Central memory CD4-positive, alpha-beta T cell (primary cell): ENCODE measurements at places on chromosomes 13 and 19.
A peak's percentile ranks its signal among the peaks of the same experiment; 100 is the strongest.

GRCh38 chr13:52034616-52035226 is 10.2 kb downstream of the UTP14C start:
- DNase-seq, result no peak

DNA sequence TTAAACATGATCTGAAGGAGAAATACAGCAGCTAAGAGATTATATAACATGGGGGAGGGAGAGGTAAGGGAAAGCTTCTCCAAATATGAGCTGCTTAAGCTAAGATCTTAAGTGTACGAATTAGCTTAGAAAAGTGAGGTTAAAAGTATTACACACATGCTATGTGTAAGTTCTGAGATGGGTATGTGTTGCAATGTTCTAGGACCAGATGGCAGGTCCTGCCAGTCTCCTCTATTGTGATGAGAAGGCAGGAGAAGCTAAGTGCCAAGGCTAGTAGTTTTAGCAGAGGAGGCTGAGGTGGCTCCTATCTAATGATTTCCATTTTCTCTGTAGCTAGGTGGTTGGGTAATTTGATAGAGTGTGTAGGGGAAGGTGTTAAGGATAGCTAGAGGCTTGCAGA is 57.6 kb downstream of the MICU2 start:
- DNase-seq, result no peak

GRCh38 chr19:12800466-12800770 is 1.2 kb downstream of the PRDX2 start:
- DNase-seq, result no peak

DNA sequence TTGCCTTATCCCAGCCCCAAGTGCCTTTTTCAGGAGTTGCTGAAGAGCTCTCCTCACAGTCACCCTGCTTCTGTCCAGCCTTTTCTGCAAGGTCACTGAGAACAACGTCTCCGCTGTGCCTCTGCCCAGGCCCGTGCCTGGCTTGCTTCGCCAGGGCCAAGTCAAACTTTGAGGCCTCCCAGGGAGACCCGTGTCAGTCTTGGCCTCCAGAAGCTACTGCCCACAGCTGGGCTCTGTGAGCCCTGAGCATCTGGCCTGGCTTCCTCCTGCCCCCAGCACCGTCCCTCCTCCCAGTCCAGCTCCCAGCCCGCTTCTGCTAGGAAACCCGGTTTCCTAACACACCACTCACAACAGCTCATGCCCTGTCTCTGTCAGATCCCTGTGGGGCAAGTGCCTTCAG is 165.9 kb downstream of the TEX29 start:
- DNase-seq, result no peak

DNA sequence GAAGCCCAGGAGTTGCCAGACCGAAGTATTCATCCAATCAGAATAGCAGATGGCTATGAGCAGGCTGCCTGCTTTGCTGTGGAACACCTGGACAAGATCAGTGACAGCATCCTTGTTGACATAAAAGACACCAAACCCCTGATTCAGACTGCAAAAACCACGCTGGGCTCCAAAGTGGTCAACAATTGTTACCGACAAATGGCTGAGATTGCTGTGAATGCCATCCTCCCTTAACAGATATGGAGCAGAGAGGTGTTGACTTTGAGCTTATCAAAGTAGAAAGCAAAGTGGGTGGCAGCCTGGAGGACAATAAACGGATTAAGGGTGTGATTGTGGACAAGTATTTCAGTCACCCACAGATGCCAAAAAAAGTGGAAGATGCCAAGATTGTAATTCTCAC is 250.3 kb upstream of the OBI1 start:
- DNase-seq, result no peak

- DNase-seq, result no peak
Measured at GRCh38 chr13:38628554-38628953, 58.3 kb upstream of the FREM2 start.

- DNase-seq, result no peak
Measured at GRCh38 chr19:40702337-40703012, 12.0 kb upstream of the NUMBL start.

- no peak for DNase-seq
Measured at GRCh38 chr13:103523858-103524257, 457.6 kb upstream of the SLC10A2 start.

- no peak for DNase-seq
Measured at GRCh38 chr13:22945321-22946226, 235.2 kb upstream of the SGCG start.

GRCh38 chr13:34620074-34620850 is 321.8 kb upstream of the NBEA start:
- no peak for DNase-seq

DNA sequence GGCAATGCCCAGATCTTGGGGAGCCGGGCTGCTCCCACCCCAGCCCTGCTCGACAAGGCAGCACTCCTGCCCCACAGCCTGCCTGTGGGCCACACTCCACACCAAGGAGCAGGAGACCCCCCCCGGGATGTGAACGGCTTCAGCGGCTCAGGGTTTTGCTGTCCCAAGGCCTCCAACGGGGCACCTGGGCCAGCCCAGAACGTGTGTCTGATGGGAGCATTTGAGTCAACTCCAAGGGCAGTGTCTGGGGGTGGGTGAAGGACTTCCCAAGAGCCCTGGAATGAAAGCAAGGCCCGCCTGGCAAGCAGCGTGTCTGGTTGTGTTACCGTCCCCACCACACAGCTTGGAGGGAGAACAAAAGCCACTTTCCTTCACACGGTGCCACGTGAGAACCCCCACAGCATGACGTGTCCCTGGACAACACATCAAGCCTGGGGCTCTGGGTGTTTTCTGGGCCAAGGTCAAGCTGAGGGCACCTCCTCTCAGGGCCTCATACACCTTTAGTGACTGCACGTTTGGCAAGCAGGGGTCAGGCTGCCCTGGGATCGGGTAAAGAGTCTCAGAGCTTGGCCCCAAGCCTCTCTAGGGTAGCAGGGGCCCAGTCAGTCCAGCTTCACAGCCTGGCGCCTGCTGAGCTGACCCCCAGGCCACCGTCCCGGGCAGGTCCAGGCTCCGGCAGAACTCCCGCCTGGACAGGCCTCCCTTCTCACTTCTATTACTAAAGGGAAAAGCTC is 6.0 kb downstream of the C13orf46 start:
- no peak for DNase-seq

DNA sequence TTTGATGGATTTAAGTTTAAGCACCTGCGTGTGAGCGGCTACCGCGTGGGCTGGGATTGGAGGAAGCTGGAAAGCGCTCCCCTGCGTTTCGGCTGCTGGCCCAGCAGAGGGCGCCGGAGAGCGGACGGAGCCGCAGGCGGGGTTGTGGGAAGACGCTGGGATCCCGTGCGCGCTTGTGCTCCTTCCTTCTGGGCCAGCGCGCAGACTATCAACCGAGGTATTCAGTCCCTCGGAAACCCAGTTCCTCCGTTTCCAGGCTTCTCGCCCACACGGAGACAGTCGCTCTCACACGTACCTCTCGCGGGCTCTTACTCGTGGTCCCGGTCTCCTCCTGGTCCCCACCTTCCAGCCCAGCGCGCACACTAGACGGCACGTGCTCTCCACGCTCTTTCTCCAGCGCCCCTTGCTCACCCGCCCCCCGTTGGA is 28.8 kb downstream of the EPN1 start:
- DNase-seq, result no peak

DNA sequence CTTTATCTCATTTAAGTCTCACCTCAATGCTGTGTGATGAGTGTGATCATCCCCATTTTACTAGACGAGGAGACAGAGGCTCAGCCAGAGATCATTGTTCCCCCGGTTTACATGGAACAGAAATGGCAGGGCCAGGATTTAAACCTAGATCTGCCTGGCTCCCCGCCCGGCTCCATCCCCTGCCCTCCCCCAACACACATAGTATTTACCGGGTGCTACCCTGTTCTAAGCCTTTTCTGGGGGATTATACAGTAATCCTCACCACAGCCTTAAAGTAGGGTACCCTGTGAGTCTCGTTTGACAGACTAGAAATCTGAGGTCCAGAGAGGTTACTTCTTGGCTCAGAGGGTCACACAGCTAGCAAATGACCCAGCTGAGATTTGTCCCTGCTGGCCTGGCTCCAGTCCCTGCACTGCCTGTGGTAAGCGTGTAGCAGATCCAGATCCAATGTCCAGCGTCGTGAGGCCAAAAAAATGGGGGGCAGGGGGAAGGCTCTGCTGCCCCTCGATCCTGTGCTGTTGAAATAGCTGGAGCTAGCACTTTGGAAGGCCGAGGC is 3.8 kb upstream of the KLC3 start:
- DNase-seq, result no peak

DNA sequence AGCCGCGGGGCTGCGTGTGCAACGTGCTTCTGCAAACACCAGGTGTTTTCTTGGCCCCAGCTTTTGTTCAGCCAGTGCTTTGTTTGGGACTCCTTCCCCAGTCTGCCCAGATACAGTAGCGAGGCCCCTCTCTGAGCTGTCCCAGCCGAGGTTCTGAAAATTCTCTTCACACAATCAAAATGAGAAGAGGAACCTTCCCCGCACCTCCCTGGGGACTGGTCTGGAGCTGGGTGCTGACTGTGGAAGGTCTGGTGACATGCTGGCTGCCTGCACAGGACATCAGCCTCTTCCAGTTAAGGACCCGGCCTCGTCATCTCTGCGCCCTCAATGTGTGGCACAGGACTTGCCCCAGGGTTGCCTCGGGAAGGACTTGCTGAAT is 4.2 kb downstream of the ATP4A start:
- no peak for DNase-seq

- DNase-seq, result no peak
Measured at GRCh38 chr13:103883164-103883563, 816.9 kb upstream of the SLC10A2 start.

GRCh38 chr19:42293540-42293939 is 8.4 kb upstream of the PRR19 start:
- no peak for DNase-seq

DNA sequence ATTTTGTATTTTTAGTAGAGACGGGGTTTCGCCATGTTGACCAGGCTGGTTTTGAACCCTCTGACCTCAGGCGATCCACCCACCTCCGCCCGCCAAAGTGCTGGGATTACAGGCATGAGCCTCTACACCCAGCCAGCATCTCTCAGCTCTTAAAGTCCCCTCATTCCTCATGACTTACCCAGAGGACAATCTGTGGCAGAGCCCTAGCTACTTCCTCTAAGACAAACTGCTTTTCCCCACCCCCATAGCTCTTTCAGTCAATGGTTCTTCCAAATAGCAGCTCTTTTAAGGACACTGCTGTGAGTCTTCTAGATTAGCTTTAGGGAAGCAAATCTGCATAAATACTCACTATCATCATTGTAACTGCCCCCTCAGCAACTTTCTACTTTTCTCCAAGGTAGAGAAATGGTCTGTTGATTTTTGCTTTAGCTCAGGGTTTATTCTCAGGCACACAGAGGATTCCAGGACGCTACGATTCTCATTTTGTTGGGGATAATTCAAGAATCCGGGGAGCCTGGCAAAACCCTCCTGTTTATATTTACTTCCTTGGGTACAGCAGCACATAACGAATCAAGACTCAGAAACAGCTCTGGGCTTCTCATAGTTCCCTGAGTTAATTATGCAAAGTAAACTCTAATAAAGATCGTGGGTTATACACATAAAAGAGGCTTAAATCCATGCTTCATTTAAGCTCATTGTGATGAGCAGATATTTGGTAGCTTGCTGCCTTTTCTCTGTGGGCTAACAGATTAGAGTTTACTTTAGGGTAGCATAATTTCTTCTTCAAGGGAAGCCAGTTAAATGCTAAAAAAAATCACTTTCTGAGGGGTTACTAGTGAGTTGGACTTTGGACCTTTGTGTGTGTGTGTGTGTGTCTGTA is 357.4 kb downstream of the TDRD3 start:
- DNase-seq, result no peak

GRCh38 chr19:18415178-18415867 is 3.9 kb upstream of the SSBP4 start:
- no peak for DNase-seq

- DNase-seq, result no peak
Measured at GRCh38 chr19:17871878-17872250, at the start of gene SLC5A5. TSS of gene SLC5A5 (plus strand) at chr19:17871945. CDS start at chr19:17872320, 375 bp downstream.

GRCh38 chr13:48888613-48889012 is 87.1 kb upstream of the FNDC3A start:
- DNase-seq, result no peak

GRCh38 chr19:51331716-51332115 is 10.2 kb downstream of the VSIG10L start:
- DNase-seq, result no peak

GRCh38 chr13:40983725-40984667 is 35.1 kb downstream of the ELF1 start:
- no peak for DNase-seq

GRCh38 chr13:37107456-37107855 is 2.0 kb upstream of the CSNK1A1L start:
- DNase-seq, result no peak

GRCh38 chr13:51524829-51525566 is 59.3 kb upstream of the WDFY2 start:
- no peak for DNase-seq

- no peak for DNase-seq
Measured at GRCh38 chr13:63408331-63409189, 1992.9 kb upstream of the PCDH20 start.

DNA sequence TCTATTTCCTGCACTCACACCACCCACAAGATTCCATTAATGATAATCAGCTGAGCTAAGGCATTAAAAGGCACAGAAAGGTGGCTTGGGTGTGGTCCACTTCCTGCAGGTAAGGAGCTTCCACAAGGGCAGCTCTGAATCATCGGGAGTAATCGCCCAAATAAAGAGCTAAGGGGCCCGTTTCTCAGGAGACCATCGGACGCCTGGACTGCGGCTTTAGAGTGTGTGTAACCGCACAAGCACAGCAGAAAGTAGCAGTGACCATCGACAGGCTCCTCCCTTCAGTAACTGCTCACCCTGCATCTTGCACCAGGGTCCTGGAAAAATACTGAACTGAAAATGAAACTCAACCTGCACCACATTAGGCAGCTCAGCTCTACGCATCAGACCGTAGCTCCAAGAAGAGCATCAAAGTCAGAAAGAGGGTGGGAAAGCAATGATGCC is 6.0 kb downstream of the STK24 start:
- peak; percentile 61 for DNase-seq

DNA sequence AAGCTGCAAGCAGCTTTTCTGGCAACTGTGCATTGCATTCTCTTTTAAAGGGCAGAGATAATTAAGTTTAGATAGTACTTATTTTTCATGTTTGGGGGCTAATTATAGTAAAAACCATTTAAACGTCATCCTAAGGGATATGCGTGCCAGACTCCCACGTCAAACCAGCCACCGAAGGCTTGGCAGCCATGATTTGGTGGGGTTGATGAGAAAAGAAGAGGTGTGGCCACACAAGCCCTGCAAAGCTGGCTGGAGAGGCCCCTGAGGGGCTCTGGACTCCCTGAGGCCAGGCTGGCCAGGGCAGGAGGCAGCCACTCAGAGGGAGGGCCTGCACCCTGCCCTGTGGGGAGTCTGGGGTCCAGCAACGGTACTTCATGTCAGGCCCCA is 17.5 kb downstream of the PEPD start:
- DNase-seq, result no peak

DNA sequence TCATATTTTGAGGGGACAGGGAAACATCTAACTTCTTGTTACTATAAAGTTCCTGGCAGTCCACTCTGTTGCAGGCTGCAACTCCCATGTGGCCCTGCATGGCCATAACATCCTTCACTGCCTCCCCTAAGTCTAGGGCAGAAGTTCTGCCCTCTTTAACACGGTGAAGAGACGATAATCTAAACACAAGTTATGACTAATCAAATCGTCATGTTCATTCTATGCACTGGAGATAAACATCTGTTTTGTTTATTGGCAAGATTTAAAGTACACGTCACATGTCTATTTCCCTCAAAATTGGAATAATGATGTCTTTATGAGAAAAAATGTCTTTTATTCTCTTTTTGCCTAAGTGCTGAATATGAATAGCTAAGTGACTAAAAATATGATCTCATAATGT is 1629.4 kb downstream of the PCDH9 start:
- DNase-seq, result no peak
